ENCODE measurements at places on chromosomes 11 and 22.
A peak's percentile ranks its signal among the peaks of the same experiment; 100 is the strongest.

DNA sequence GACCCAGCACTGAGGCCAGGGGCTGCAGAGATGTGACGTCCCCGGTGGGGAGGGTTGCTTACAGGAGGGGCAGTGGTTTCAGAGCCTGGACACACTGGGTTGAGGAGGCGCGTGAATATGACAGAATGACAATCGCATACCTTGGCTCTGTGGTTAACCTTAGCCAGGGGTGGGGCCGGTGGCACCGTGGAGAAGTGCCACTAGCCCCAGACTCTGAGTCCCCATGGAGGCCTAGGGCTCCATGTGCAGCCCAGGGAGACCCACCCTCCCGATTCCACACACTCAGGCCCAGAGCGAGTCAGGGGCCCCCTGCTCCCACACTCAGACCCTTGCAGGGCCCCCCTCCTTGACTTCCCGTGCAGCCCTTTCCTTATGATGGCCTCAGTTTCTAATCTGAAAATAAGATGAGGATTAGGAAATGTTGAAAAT, 3.6 kb upstream of the ACR start:
- DNase-seq, result no peak

GRCh38 chr22:10741210-10741609, 4786.8 kb upstream of the OR11H1 start:
- no peak for DNase-seq

- DNase-seq, result no peak
Observed at GRCh38 chr11:65788821-65789220, 2.0 kb downstream of the OVOL1 start.

GRCh38 chr11:11501546-11502262, 120.1 kb downstream of the GALNT18 start:
- DNase-seq, result no peak

- DNase-seq, result peak; percentile 91
Observed at GRCh38 chr22:27804470-27805297, 3.1 kb upstream of the MN1 start.

GRCh38 chr11:125275905-125276618, 111.5 kb downstream of the PKNOX2 start:
- no peak for DNase-seq

DNA sequence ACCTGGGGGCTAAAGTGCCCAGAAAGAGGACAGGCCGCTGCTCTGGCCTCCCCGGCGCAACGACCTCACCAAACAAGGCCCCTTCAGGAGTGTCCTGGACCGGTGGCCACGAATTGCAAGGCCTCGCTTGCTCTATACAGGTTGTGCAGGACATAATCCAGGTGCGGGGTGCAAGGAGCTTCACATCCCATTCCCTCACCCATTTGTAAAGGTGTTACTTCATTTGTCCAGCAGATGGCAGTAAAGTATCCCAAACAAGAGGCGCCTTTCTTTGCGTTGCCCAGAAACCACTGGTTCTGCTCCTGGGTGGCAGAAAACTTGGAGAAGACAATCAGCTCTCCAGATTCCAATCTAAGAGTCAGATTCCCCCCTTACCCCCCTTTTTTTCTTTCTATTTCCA, 35.9 kb upstream of the PRDM11 start:
- DNase-seq, result peak; percentile 69

- DNase-seq, result no peak
Observed at GRCh38 chr11:44842220-44842619, 108.5 kb downstream of the TP53I11 start.

DNA sequence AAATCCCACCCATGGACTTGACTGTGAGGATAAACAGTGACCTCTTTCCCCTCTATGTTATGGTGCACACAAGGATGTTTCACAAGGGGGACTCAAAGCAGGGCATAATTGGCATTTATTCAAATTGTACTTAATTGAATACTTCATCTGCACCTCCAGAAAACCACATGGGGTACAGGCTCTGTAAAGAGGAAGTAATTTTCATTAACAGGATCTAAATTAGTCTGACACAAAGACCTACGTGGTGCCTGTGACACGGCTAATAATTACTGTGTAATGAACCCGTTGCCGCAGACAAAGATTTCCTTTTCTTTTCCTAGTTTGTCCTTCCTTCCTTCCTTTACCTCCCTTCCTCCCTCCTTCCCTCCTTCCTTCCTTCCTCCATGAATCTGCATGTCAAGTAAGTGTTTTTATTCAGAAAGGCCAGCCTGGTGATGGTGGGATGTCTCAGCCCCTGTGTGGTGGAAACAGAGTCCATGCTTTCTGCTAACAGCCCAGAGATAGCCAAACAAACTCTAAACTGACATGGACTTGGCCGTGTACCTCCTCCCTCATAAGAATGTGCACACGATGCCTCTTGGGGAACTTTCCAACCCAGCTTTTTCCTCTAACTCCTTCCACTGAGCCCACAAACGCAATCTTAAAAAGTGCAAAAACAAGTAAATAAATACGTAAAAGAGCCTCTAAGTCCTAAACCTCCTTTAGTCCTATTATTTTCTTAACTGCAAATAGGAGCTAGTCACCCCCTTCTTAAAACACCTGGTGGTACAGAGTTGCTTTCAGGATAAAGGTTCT, 118.8 kb downstream of the INSC start:
- DNase-seq, result no peak

DNA sequence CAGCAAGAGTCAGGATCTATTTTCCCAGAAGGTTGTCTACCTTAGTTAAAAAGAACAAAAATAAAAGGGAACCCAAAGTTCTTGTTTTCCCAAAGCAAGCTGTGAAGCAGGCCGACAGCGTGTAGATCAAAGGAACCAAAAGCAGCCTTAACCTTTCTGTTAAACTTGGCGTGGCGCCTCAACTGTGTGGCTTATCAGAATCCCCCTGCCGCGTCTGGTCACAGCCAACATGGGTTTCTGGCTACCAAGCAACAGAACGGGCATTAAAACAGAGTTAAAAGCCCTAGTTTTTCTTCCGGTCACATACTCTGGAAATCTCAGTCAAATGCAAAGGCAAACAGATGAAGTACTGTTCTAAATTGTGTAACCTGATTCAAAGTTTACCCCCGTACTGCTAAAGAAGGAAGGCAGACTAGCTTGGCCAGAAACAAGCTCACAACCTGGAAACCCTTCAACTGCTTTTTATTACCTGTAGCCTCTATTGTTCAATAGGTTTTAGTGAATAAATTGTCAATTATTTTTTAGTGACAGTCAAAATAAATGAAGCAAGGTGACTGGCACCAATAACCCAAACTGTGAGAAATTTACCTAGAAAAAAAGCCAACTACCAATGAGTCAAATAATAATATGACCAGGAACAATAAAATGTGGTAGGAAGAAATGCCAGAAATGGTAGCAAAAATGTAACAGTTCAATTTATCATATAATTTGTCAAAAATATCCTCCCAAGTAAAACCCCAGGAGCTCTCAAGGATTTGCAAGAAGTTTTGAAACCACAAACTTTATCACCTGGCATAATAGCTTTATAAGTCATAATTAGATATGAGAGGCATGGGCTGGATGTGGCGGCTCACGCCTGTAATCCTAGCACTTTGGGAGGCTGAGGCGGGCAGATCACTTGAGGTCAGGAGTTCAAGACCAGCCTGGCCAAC, 21.4 kb downstream of the CHKA start:
- peak; percentile 90 for DNase-seq

- no peak for DNase-seq
Observed at GRCh38 chr11:118169300-118170140, 6.9 kb downstream of the SCN2B start.

- no peak for DNase-seq
Observed at GRCh38 chr11:27233654-27234042, 129.4 kb downstream of the CCDC34 start.

- DNase-seq, result no peak
Observed at GRCh38 chr11:59261150-59261549, 48.4 kb upstream of the MPEG1 start.

DNA sequence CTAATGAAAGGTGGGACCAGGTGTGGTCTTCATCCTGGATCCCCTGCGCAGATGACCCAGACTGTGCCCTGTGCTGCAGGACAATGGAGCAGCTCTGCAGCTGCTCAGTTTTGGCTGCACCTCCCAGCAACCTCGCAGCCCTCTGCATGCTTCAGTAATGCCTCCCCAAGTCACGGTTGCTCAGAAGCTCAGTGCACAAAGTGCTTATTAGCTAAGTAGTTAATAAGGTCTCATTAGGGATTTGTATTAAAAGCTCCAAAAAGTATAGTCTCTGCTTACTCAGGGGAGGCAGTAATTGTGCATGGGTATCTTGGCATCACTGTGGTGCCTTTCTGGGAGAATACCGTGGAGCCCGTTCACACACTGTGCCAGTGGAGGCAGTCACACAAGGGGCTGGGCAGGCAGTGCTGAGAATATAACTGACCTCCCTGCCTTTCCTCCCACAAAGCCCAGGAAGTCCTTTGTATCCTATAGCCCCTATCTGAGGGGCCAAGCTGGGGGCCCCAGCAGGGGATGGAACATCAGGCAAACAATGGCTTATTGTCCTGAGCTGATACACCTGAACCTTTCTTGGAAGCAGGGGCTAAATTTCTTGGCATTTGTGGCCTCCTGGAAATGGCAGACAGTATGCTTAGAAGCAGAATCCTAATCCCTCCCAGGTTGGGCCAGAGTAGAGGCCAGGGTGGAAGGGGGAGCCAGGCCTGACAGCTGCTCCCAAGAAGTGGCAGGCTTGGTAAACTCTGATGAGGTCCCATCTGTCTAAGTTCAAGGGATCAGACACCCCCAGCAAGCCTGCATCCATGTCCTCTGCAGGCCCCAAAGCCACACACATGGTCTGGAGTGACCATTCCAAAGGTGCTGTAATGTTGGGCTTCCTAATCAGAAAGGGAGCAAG, 125.5 kb upstream of the PARVA start:
- DNase-seq, result no peak

- no peak for DNase-seq
Observed at GRCh38 chr11:17230867-17231851, 23.4 kb upstream of the PIK3C2A start.

GRCh38 chr11:93654226-93654625, 7.3 kb upstream of the CEP295 start:
- DNase-seq, result no peak

DNA sequence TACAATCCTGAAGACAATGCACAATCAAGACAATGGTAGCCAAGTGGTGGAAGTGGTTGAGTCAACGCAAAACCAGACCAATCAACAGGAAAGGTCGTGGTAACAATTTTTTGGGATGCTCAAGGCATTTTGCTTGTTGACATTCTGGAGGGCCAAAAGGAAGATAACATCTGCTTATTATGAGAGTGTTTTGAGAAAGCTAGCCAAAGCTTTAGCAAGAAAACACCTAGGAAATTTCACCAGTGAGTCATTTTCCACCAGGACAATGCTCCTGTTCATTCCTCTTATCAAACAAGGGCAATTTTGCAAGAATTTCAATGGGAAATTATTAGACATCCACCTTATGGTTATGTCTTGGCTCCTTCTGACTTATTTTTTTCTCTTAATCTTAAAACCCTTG, 1932.2 kb upstream of the RAG2 start:
- DNase-seq, result no peak

- DNase-seq, result no peak
Observed at GRCh38 chr11:35852056-35852455, 91.8 kb upstream of the LDLRAD3 start.

DNA sequence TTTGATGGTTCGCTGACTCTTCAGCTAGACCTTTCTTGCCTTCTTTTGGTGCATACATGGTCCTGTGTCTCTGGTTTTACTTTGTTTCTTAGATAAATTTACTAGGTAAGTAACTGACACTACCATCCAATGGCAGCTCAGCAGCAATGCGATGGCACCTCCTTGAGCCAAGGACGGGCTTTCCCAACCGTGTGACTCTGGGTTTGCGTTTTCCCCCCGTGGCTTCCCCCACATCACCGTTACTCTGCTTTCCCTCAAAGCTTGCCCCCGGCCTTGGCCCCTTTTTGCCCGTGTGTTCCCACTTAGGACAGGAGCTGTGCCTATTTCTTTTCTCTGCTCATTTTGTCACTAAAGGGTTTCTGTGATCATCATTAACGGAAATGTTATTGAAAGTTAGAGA, 41.5 kb downstream of the TBC1D22A start:
- no peak for DNase-seq

DNA sequence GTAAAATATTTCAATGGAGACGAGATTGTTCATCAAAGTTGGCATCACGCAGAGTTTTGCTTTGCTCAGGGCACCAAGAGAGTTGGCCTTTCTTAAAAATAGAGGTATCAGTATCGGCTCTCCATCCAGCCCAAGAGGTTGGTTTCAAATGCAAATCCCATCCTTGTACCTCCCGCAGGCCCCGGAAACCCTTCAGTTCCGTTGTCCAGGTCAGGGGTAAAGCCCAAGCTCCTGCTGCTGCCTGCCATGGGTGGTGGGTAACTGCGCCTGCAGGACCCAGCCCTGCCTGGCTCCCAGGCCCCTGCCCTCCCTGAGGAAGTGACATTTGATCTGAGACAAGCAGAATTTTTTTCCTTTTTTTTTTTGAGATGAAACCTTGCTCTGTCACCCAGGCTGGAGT, 49.3 kb upstream of the RTL6 start:
- DNase-seq, result no peak

DNA sequence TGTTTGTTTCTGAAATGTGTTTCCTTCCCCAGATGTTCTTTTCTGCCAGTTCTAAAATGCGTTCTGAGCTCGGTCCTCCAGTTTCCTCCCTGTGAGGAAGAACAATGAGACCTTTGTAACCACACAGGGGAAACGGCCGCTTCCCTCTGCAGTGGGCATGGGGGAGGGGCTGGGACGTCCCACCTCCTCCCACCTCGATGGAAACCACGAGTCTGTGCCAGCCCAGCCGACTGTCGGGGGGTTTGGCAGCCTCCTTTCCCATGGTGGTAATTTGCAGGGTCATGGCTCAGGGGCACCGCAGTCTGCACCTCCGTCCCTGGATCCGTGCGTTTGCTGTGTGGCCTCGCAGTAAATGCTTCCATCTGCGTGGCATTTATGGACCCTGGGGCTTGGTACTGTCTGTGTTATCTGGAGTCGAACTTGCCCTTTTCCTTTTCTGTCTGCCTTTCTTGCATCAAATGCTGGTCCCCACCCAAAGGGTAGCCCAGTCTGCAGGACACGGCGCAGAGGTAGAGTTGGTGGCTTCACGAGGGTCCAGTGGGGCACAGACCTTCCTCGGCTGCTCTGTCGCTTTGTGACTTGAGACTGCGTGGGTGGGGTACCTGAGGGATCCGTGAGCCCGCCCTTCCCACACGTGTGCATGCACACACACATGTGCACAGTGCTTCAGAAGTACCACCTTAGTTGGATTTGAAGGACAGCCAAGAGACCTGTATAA, 16.1 kb downstream of the LRP5 start:
- peak; percentile 99 for DNase-seq

- DNase-seq, result peak; percentile 59
Observed at GRCh38 chr11:30488304-30488998, 97.7 kb downstream of the MPPED2 start.

DNA sequence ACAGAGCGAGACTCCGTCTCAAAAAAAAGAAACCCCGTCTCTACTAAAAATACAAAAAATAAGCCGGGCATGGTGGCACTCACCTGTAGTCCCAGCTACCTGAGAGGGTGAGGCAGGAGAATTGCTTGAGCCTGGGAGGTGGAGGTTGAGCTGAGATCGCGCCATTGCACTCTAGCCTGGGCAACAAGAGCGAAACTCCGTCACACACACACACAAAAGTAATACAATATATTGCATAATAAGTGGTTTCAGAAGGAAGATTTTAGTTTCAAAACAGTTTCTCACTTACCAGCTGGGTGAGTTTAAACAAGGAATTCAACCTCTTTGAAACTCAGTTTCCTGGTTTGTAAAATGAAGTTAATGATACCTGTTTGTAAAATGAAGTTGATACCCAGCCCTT, 32.7 kb upstream of the HTR3A start:
- DNase-seq, result no peak

GRCh38 chr11:68009391-68010089, 587 bp upstream of the ALDH3B1 start:
- DNase-seq, result no peak

All from HuH-7 (cell line).